Neuronal stem cell (in vitro differentiated cells): ENCODE measurements at places on chromosomes 1 and 21.
A peak's percentile ranks its signal among the peaks of the same experiment; 100 is the strongest.

- no peak for DNase-seq
Measured at GRCh38 chr1:201785291-201785690, 43.7 kb upstream of the IPO9 start.

GRCh38 chr21:17651526-17651925, 38.8 kb upstream of the BTG3 start:
- no peak for DNase-seq

- DNase-seq, result no peak
Measured at GRCh38 chr1:55443175-55443915, 228.2 kb upstream of the USP24 start.

GRCh38 chr1:40997096-40997495, 17.6 kb downstream of the CTPS1 start:
- no peak for DNase-seq

GRCh38 chr1:39668111-39668510, 3.8 kb downstream of the NT5C1A start:
- no peak for DNase-seq

DNA sequence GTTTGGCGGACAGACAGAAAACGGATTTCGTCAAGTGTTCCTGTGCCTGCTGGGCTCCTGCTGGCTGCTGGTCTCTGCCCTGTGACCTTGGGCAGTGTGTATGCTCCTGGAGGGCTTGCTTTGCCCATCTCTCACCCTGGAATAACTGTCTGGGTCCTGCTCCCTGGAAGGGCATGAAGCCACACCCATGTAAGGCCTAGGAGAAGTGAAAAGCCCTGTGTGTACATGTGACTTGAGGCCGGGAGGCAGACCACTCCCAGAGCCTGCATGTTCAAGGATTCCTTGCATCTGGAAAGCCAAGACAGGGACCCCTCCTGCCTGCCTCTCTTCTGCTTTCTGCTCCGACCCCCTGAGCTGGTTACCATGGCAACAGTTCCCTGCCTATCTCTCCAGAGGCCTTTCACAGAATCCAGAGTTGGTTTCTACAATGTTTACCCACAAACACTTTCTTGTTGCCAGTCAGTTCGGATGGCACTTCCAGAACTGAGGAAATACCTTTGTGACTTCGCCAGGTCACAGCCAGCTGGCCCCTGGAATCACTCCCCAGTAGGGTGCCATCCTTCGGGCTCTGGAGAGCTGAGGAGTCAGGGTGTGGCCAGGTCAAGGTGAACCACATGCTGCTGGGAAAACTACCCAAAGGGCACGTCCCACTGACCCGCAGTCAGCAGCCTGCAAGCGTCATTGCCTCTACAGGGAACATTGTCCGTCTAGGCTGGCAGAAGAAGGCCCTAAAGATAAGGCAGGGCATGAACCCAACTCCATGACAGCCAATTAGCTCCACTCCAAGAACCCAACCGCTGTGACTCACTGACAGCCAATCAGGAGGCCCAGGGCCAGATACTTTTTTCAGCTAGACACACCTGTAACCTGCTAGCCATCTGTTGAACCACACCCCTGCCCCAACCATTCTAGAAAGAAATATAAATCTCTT, 14.7 kb upstream of the GPR37L1 start:
- DNase-seq, result no peak

DNA sequence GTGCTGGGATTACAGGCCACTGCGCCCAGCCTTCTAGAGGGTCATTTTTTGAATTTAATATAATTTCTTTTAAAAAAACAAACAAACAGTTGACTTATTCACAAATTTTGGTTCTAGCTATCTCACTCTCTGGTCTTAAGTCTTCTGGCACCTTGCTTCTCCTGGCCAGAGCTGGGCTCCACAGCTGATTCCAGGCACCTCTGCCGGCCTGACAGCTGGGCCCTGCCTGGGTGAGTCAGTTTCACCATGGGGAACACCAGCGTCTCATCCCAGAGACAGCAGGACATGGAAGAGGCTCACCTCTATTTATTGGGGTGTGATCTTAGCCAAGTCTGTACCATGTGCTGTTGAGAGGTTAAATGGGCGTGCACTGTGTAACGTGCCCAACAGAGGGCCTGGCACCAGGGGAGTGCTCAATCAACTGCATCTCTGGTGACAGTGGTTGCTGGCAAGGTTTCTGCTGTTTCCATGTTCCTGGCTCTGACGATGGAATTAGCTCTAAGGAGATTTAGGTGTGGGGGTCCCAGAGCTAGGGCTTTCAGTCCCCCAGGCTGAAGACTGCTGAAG, 956 bp downstream of the CPLANE2 start:
- no peak for DNase-seq

- peak; percentile 59 for DNase-seq
Measured at GRCh38 chr1:40783001-40783905, at the start of gene KCNQ4. Gene KCNQ4, plus strand, starts transcription at chr1:40783787. Its CDS starts 307 bp downstream, at chr1:40784094.
